Tracheal epithelial cell (primary cell): ENCODE measurements at places on chromosomes 12 and 14. TPM values are rescaled to one million over a fixed set of nuclear protein-coding genes. Genes with fewer than 3 reads are reported as not detected.

Gene SLCO1A2
- total RNA-seq, result not detected in 2 replicates

Gene KCNC2
- not detected in 2 replicates for total RNA-seq

Gene NFE2
- under 0.01 and 0.43 TPM in 2 replicates for total RNA-seq

Gene KLRG1
- total RNA-seq, result 0.24 TPM in 1 of 2 replicates, not detected in the other

Gene BDKRB1
- 0.96 and 3.6 TPM in 2 replicates for total RNA-seq

Gene ZNF740
- 8.9 and 10.7 TPM in 2 replicates for total RNA-seq

Gene TGFB3
- 0.48 and 1.1 TPM in 2 replicates for total RNA-seq

Gene GPR68
- 0.85 and 6.7 TPM in 2 replicates for total RNA-seq

Gene DIO3
- total RNA-seq, result not detected in 2 replicates

Gene DTX1
- not detected in 2 replicates for total RNA-seq

Gene PSMA6
- total RNA-seq, result 270 and 283 TPM in 2 replicates

Gene DDX51
- 3.4 and 8.0 TPM in 2 replicates for total RNA-seq

Gene ZNF605
- total RNA-seq, result 4.1 and 4.9 TPM in 2 replicates

Gene TOMM20L
- total RNA-seq, result not detected in 2 replicates

Gene ASCL1
- total RNA-seq, result not detected in 2 replicates

Gene MSI1
- total RNA-seq, result not detected in 2 replicates
